ENCODE measurements at places on chromosomes 5 and 9.

- no peak for DNase-seq
Observed at GRCh38 chr9:76859860-76860259, 46.1 kb downstream of the PRUNE2 start.

DNA sequence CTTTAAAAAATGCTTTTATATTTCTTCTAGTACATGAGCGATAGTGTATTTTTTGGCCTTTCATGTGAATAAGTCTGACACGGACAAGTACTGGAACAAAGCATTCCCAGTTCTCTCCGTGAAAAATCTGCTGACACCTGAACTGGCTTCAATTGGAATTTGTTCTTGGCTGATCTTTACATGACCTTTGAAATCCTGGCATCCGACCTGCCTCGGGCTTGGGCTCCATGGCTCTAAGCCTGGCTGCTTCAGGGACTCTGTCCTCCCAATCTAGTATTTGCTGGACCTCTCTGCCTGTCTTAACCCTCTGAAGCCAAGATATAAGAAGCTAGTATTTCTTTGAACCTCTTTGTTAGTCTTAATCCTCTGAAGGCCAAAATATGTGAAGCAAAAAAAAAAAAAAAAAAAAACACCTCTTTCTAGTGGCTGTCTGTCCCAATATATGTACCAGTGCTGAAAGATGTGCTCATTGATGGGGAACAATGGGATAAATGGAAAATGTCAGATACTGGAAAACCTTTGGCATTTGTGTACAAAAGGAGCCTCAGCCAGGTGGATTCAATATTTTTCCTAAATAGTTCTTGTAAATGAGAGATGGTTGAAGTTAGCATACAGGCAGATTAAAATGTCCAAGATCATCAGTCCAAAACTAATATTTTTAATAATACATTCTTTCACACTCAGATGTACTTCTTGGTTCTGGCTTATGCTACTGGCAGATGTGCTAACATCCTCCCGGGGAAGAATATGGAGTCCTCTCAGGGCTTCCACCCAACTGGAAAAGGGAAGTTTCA, 470.6 kb downstream of the TUSC1 start:
- DNase-seq, result no peak

DNA sequence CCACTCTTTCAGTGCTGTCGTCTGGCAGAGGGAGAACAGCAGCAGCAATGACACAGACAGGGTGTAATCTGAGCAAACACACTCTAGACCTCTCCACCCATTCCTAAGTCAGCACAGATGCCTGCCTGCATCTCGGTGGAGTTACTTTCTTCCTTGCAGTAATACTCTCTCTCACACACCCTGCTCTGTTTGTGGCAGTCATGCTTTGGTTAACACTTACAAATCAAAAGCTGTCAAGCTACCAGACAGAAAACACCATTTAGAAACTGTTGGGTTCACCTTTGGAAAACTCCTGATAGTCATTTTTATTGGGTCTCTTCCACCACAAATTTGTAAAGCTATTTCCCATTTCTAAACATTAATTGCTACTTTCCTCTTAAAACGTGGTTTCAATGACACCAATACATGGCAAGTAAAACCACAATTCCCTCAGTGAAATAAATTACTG, 27.3 kb downstream of the LHFPL2 start:
- DNase-seq, result no peak

- no peak for DNase-seq
Observed at GRCh38 chr5:127096328-127096993, 23.2 kb upstream of the C5orf63 start.

- no peak for DNase-seq
Observed at GRCh38 chr9:109331353-109331752, 10.5 kb upstream of the EPB41L4B start.

- no peak for DNase-seq
Observed at GRCh38 chr9:135724186-135724787, 22.3 kb downstream of the KCNT1 start.
